CD8-positive, alpha-beta T cell (primary cell): ENCODE measurements at places on chromosomes 4 and X. TPM values are rescaled to one million over a fixed set of nuclear protein-coding genes. Genes with fewer than 3 reads are reported as not detected.

The NPY2R gene
- not detected for total RNA-seq

DNA sequence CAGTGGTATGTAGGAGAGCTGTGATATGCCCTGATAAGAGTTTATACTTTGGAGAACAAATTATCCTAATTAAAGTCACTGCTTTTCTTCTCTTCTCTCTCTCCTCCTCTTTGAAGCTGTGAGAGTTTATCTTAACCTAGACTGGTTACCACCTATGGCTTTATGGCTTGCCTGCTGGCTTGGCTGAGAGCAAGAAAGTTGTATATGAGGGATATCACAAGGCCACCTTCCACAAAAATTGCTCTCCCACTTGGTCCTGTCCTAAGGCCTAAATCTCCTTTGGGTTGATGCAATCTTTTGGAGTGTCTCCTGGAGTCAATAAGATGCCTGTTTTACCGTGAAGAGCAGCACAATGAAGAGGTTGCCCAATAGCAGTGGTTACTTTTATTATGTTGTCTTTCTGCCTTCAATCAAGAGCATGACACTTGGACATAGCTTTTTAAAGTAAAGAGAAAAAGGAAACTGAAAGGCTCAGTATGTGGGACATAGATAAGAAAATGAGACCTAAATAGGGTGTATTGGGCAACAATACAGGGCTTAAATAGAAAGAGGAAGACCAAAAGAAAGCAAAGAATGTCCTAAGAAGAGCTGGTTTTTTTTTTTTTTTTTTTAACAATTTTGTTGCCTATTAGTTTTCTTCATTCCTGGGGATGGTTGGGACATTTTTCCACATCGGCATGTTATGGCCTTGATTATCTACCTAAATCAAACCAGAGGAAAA is 9.2 kb downstream of the GUCY1A1 start:
- DNase-seq = no peak

DNA sequence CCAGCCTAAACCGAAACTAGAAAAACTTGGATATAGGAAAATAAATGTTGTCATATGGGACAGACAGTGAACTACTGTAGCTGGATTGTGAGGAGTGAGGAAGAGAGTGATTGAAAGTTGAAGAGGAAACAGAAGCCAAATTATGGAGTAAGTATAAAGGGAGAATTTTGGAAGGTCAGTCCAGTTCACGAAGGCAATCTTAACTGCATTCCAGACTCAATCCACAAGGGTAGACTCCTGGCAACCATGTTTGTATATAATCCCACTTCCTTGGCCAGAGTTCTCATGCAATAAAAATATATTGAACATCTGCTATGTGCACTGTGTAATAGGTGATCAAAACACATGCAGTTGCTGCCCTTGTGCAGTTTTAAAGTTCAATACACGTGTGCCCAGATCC is 58.6 kb upstream of the CAMK2D start:
- DNase-seq = no peak

The SMIM20 gene
- total RNA-seq = 9.8 TPM

The TMSB15A gene
- total RNA-seq = not detected

DNA sequence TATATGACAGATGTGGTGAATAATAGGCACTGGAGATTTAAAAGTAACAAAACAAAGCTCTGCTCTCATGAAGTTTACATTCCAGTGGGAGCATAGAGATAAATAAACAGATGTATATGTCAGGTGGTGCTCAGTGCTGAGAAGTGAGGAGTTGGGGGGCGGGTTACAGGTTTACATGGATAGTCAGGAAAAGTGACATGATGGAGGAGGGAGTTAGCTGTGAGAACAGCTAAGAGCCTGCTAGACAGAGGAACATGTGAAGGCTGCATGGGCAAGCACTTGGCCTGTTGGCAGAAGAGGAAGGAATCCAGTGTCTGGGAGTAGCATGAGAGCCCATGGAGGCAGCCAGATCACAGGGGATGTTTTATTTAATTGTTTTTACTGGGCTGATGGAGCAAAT is 10.2 kb upstream of the TMEM156 start:
- no peak for DNase-seq

The MAGEE2 gene
- total RNA-seq = not detected

DNA sequence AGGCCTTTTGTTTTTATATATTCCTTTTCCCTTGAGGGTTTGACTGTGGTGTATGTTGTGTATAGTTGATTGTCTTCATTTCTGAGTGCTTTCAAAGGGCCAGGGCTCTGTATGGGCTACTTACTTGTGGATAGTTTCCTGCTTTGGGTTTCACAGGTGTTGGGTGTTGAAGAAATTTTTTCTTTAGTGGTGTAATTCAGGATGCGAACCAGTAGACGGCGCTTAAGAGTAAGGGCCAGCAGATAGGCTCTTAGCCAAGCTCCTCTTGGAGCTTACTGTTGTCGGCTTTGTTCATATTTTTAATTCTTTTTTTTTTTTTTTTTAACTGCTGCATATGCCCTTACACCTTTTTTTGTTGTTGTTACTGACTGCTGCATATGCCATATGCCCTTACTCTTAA is 276.3 kb upstream of the GALNT7 start:
- DNase-seq = no peak

DNA sequence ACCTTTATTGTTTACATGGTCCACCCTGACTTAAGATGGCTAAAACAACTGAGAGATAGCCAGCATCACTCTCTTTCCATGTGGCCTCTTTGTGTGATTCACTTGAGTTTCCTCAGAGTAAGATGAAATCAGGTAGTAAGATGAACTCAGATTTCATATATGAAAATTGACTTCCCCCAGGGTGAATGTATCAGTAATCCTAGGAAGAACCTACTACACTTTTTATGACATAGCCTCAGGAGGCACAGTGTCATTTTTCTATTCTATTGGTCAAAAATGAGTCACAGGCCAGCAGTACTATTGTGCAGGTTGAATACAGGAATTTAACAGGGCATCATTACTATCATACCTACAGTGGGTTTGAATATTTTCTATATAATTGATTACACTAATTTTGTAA is 14.6 kb upstream of the SULT1E1 start:
- no peak for DNase-seq

DNA sequence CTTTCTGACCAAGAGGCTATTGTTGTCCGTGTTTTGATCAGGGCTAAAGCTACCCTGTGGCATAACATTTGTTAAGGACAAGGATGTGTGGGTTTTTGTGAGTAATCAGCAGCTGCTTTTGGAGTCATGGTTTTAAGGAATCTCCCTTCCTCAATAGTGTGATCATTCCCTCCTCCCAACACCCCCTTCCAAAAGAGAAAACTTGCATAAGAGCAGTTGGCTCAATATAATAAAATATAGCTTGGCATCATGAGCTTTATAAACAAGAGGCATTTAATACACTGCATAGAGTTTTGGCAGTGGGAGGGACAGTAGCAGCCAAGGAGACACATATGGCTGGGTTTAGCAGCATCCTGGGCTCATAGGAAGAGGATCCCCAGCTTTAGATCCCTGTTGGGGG is 84.7 kb downstream of the NHS start:
- DNase-seq = no peak

DNA sequence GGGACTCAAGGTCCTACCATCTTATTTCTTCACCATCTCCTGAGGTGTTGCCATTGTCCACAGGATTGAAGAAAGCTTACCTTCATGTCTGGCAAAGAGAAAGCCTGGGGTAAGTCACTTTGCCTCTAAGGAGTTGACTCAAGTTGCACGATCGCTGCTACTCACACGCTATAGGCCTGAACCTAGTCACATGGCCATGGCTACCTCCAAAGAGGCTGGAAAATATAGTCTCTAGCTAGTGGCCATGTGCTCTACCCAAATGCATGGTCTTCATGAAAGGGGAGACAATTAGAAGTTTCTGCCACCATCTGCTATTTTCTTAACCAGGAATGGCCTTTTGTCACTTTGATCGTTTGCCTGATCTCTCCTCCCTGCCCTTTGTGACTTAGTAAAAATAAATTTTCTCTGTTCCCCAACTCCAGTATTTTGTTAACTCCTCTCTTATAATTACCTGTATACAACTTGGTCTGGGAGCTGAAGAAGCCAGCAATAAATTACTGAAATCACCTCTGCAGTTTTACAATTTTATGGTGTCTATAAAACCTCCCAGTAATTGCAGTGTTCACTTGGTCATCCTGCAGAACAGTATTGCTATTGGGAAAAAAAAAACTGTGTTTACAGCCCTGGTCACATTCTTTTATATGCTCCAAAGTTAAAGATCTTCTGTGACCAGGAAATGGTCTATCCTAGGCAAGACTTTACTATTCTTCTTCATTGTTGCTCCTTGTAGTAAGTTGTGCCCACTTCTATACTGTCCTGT is 126.7 kb upstream of the TSPAN5 start:
- no peak for DNase-seq

DNA sequence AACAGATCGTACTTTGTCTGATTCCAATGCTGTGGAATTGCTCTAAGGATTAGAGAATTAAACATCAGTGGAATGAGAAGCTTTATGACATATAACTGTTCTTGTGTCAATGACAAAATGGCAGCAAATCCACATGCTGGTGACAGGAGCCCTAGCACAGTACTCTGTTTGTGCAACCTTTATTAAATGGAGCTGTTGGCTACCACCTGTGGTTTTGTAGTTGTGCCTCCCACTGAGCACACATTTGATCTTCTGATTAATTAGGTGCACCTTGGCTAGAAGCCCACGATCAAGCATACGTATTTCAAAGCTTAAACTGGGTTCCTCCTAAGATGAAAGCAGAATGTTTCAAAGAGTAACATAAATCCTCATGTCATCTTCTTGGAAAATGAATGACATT is 394.0 kb upstream of the IGFBP7 start:
- DNase-seq = no peak

DNA sequence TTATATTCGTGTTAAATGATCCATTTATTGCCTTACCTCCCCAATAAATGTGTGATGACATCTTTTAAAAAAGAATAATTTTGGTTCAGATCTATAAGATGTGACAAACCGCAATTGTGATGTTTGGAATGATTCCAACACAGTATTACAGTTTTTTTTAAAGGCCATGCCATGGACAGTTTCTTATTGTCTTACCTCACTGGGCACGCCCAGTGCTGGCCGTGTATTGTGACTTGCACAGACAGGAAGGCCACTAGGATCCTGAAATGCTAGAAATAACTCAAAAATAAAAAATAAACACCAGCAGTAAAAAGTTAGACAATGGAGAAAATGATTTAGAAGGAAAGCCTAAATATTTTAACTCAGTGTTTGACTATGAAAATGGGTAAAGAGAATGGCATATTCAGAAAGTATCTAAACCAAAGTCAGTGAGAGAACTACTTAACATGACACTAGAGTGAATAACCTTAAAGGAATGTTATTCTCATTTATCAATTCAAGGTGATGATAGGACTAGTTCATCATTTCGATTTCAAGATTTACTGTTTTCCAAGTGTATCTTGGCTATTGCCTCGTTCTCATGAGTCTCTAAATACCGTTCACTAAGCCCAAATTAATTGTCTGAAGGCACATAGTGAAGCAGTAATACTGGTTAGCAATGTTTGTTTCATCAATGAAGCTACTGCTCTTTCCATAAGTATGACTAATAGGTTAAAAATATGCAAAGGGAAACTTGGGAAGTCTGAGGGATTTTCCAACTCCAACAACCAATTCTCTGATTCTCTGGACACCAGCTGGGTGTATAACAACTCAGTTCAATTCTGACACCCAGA is 46.1 kb upstream of the VEGFC start:
- no peak for DNase-seq

The VSIG4 gene
- total RNA-seq = not detected

DNA sequence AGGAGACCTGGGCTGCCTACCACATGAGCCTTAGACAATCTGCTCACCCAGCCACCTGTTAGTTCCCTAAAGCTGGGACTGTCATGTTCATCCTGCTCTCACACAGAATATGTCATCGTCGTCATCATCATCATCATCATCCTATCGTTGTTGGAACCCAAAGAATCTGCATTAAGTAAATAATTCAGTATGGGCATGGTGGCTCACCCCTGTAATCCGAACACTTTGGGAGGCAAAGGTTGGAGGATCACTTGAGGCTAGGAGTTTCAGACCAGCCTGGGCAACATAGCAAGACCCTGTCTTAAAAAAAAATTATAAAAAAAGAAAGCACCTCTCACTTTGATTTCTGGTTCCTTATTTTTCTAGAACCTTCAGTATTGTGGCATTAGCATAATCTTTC is 6.4 kb downstream of the ENOPH1 start:
- no peak for DNase-seq

- no peak for DNase-seq
These were observed 5.7 kb downstream of the ELK1 start for GRCh38 chrX:47644557-47645091.

DNA sequence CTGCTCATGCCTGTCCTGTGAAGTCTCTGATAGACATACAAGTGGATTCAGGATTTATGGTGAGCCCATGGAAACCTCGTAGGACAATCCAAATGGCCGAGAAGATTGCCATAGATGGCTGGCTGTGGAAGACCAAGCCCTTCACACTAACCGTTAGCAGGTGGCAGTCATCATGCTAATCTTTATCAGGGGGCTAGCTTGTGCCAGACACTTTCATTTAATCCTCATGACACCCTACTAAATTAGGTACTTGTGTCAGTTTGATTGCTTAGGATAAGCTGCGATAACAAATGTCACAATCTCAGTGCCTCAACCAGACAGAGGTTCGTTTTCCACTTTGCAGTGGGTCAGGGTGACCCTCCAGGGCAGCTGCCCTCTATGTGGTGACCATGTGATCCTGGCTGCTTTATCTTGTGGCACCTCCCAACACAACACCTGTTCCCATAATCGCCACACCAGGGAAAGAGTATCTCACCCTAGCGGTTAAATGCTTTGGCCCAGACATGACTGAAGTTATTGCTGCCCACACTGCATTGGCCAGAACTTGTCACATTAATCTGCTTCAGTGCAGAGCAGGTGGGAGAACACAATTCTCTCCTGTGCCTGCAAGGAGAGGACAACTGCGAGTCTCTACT is 60.8 kb downstream of the REPS2 start:
- no peak for DNase-seq

The ZBTB49 gene
- total RNA-seq = 15.9 TPM

The PRKG2 gene
- 0.33 TPM for total RNA-seq

- no peak for DNase-seq
These were observed 108.7 kb downstream of the DHRSX start for GRCh38 chrX:2391869-2392606.

DNA sequence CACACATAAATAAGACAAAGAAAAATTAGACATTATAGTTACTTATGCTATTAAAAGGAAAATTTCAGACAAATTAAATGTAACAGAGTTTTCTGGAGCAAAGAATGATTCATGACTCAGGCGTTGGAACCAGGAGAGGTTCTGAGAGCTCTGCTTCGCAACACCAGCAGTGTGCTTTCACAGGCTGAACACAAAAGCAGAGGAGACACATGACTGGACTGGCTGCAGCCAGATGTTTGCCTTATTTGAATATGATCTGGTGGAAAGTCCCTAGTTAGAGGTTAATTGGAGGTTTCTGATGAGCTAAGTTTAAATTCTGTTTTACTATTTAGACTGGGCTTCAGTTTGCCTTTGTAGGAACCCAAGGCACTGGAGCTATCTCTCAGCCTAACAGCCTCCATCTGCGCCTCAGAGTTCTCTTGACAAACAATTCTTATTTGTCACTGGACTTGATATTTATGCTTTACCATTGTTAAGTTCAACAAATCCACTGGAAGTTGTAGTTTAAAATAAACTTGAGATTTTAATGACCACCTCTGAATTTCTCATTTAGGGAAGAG is 16.2 kb downstream of the BOD1L1 start:
- DNase-seq = no peak

- DNase-seq = no peak
These were observed 211.4 kb downstream of the ENOX2 start for GRCh38 chrX:130691576-130691975.

The REPS2 gene
- total RNA-seq = 0.11 TPM

GRCh38 chr4:116092961-116093360 is 979.5 kb upstream of the NDST4 start:
- DNase-seq = no peak
